ENCODE measurements at places on chromosomes 16 and 17.

DNA sequence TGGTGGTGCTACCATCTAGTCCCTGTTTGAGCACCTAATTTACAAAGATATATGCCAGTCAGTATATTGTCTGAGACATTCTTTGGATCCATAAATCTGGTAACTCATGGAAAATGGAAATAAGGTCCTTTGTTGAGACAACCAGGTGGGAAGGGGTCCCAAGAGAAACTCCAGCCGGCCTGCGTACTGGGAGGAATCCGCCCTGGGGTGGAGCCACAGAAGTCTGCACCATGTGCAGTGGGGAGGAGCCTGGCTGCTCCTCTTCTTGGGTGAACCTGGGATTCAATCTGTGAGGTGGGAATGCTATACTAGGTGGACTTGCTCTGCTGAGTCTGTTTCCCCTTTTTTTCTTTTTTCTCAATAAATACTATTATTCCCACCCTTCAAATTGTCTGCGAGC is 339.2 kb upstream of the TNRC6C start:
- H3K27ac ChIP-seq: no peak overlapping the region
- no peak overlapping the region for H3K4me3 ChIP-seq
- H3K36me3 ChIP-seq: peaks cover 2% of the 10 kb centered on the region
- no peak for DNase-seq

DNA sequence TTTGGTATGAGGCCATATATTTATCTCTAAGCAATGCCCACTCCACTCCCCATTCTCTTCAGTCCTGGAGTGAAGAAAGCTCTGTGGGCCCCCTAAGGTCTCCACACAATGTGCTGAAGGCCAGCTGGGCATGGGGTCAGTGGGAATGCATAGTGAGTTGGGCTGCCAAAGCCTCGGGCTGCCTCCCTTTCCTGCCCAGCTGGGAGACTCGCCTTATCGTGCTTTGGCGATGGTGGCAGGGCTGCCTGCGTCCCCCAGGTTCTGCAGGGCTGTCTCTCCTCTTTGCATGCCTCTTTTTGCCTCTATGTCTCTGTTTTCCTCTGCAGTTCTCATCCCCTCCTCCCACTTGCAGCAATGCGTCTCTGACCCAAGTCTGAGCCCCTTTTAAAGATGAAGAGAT is 116.5 kb downstream of the CYLD start:
- no peak overlapping the region for H3K4me3 ChIP-seq
- H3K36me3 ChIP-seq: no peaks in the 10 kb centered on the region
- no peak overlapping the region for H3K27ac ChIP-seq
- no peak for DNase-seq

- H3K27ac ChIP-seq: no peak overlapping the region
- peaks cover 5% of the 10 kb centered on the region for H3K27me3 ChIP-seq
- no peak overlapping the region for H3K4me3 ChIP-seq
- no peaks in the 10 kb centered on the region for H3K4me1 ChIP-seq
- no peaks in the 10 kb centered on the region for H3K36me3 ChIP-seq
- no peak for DNase-seq
Measured at GRCh38 chr17:15378243-15378642, 36.8 kb upstream of the TEKT3 start.

DNA sequence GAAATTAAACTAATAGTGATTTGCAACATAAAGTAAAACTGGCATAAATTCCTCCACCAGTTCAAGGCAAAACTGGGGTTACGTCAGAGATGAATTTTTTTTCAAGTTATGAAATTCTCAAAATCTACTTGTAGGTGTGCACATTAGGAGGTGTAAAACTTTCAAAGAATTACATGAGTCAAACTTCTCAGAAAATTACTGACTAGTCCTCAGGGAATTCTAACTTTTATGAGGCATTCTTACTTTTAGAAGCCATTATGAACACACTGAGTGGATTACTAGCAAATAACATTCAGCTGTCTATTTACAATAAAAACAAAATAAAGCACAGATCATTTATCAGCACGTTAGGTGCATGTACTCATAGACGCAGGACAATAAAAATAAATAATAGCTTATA is 348.7 kb downstream of the CDH11 start:
- no peak overlapping the region for H3K27ac ChIP-seq
- no peaks in the 10 kb centered on the region for H3K27me3 ChIP-seq
- DNase-seq: no peak

- H3K4me1 ChIP-seq: peaks cover 42% of the 10 kb centered on the region
- no peak for DNase-seq
- no peaks in the 10 kb centered on the region for H3K36me3 ChIP-seq
- H3K27ac ChIP-seq: peak overlapping the region; percentile 80
Measured at GRCh38 chr16:29645694-29646187, 17.3 kb upstream of the SPN start.

GRCh38 chr17:327296-327695 is 25.3 kb downstream of the RPH3AL start:
- no peak overlapping the region for H3K4me3 ChIP-seq

DNA sequence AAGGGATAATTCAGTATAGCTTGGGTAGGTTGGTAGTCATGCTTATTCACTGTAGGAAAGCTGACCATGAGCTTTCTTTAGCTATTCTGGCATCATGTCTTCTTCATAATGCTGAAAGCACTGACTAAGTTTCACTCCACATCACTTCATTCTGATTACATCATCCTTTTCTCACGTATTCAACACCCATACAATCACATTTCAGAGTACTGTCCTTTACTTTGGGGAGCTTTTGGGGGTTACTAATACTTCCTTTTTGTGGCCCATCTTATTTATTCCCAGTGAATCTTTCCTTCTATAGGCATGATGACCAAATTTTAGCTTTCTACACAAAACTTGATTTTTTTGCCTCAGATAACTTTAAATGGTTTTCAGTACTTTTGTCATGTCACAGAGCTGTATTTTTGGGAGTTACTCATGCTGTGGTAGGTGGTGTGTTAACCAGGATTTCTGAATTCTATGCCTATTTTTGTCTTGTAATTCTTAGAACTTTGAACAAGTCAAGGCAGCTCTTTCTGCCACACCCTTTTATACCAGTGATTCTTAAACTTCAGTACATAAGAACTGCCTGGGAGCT is 23.5 kb downstream of the TADA2A start:
- H3K36me3 ChIP-seq: peaks cover 30% of the 10 kb centered on the region
- no peaks in the 10 kb centered on the region for H3K27me3 ChIP-seq
- peak overlapping the region; percentile 63 for H3K4me3 ChIP-seq
- peak overlapping the region; percentile 88 for H3K27ac ChIP-seq
- no peak for DNase-seq
